Dermis blood vessel endothelial cell (primary cell): ENCODE measurements at places on chromosomes 13 and 19. TPM values are rescaled to one million over a fixed set of nuclear protein-coding genes. Genes with fewer than 3 reads are reported as not detected.

DNA sequence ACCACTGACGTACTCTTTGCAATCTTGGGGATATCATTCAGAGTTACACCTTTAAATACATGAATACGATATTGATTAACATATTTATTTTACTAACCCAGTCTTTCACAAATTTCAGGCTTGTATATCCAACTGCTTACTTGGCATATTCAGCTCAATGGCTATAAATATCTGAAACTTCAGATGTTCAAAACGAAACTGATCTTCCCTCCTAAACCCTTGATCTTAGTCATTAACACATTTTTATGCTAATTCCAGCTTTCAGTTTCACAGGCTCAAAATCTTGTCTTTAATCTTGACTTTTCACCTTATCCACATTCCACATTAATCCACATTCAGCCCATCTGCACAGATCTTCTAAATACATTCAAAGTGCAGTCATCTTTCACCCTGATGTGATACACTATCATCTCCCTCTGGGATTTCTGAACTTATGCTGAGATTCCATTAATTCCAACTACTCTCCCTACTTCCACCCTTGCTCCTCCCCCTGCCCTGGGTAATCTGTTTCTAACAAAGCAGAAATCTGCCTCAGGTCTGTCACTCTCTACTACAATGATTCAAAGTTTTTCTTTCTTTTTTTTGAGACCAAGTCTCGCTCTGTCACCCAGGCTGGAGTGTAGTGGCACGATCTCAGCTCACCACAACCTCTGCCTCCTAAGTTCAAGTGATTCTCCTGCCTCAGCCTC lies 387.2 kb downstream of the GPC5 start:
- no peak for DNase-seq

- no peak for DNase-seq
Observed at GRCh38 chr19:39327363-39328045, 6.8 kb upstream of the LRFN1 start.

GRCh38 chr19:40392123-40392522 lies 2.1 kb upstream of the HIPK4 start:
- no peak for DNase-seq

The MEF2B gene
- 0.34 TPM in 1 of 2 replicates, not detected in the other for total RNA-seq

DNA sequence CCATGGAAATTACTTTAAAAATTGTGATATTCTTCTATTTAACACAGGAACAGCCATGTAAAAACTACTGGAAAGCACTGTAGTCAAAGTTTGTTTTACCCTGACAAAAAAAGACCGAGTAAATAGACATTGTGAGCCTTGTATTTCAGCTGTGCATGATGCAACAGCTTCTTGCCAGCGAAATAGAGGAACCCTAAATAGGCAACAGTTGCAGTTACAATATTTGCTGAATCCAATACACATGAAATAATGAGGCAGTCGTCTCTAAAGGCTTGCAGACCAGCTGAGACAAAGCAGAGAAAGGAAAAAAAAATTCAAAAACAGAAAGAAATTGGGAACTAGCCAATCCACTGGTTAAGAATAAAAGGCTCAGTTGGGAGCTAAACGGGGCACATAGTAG lies 1001.1 kb downstream of the OLFM4 start:
- no peak for DNase-seq

The ZNF98 gene
- not detected in 2 replicates for total RNA-seq

The AMER2 gene
- total RNA-seq = not detected in 2 replicates

DNA sequence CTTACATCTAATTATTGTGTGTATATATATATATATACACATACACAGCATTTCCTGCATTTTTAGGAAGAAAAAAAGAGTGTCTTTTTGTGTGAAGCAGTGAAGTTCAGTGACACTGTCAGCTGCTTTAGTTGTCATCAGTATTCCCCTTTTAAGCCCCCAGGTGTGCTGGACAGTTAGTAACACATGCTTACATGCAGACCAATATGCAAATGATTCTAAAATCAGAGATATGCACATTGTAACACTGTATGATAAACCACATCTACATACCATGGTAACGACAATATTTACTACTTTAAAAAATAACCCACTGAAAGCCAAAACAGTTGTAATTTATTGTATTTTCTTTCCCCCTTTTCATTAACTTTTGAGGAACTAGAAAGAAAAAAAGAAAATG lies 16.8 kb downstream of the LHFPL6 start:
- no peak for DNase-seq

DNA sequence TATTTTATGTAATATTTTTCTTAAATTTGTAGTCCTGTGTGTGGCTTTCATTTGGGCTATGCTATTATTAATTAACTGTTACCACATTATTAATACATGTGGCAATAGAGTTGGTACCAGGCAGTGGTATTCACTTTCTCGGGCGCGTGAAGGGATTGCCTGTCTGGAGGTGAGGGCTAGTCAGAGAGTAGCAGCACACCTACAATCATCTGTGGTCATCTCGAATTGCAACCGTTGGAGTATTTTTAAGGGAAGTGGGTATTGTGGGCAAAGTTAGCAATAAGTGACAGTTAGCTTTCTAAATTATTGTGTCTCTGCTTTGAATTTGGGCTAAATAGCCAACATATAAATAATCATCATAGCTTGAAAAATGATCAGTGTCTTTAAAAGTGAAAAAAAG lies 20.0 kb upstream of the GPR18 start:
- DNase-seq = no peak
